ENCODE measurements at places on chromosomes 1 and 21.

- DNase-seq, result no peak
Observed at GRCh38 chr1:166952002-166952746, 23.2 kb downstream of the ILDR2 start.

DNA sequence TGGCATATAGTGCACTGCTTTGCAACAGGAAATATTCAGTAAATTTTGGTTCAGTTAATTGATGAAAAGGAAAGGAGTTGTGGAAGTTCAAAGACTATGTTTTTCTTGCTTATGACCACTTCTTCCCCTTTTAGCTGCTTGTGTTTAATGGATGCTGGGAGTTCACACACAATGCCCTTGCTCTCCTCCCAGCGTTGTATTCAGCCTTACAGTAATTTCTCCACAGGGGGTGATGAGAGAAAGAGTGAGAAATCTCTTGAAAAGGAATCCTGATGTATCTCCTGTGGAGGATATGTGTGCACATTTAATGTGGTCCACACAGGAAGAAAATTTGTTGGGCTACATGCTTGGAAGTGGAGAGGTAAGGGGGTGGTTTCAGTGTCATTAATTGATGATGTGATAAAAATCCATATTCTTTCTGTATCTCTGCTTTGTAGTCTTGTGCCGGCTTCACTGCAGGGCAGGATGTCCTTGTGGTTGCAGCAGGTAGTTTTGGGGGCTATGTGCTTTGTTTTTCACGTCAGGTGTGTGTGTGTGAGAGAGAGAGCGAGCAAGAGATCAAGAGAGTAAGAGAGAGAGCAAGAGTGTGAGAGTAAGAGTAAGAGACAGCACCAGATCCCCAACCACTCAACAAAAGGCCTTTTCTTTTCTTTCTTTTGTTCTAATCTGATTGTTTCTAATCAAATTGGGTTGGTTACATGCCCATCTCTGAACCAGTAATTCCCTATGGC lies 204.4 kb downstream of the RWDD3 start:
- DNase-seq, result no peak

- DNase-seq, result no peak
Observed at GRCh38 chr1:207298636-207299398, 22.7 kb upstream of the CD55 start.

DNA sequence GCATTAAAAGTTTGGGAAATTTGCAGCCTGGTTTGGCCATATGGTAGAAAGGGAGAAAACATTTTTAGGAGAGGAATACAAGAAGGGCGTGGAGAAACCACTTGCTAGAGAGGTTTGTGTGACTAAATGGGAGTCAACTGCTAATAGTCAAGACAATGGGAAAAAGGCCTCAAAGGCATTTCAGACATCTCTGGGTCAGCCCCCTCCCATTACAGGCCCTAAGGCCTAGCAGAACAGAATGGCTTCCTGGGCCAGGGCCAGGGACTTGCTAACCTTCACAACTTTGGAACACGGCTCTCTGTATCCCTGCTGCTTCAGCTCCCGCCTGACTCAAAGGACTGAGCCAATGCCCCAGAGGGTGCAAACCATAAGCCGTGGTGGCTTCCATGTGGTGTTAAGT lies 752.3 kb upstream of the ADAMTS5 start:
- DNase-seq, result no peak

GRCh38 chr1:61079898-61080336 lies 2.4 kb upstream of the NFIA start:
- peak; percentile 92 for DNase-seq

DNA sequence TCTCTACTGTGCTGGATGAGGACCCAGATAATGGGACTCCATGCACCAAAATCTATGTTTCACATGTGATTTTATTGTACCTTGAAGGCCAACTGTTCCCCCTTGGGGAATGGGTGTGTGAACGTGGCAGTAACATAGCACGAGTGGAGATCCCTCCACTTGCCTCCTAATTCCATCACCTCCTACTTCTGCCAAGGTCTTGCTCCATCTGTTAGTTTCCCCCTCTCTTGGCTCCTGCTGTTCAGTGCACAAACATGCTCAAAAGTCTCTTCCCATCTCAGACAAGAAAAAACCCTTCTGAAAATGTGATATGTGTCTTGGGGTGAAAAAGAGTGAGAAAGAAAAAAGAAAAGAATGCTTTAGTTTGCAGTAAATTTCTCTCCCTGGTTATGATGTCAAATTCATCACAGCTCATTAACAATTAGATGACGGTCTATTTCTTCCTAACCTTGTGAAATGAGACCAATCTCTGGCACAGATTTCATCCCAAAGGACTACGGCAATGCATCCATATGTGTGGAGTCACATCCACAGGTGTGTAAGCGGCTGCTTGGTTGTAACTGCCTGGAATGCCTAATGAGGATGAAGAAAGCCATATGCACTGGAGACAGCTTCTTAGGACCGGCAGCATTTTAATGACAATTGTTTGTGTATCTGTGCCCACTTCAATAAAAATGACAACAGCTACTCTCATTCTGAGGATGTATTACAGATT lies 79.3 kb upstream of the DIRAS3 start:
- no peak for DNase-seq

DNA sequence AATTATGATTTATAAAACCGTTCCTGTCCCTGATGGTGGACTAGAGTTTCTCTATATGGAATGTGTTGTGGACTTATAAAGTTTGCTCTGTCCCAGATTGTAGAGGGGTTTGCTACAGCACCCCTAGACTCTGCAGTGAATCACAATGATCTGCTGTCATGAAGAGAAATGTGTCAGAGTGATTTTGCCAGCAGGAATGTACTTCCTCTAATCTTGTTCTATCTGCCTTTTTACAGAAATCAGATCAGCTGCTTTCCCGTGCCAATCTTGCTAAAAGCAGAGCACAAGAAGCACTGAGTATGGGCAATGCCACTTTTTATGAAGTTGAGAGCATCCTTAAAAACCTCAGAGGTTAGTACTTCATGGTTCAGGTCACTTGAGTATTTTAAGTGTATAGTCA lies 52.0 kb downstream of the LAMC2 start:
- no peak for DNase-seq

GRCh38 chr1:55181666-55182065 lies 33.5 kb downstream of the USP24 start:
- no peak for DNase-seq

- DNase-seq, result no peak
Observed at GRCh38 chr1:153610811-153611301, 2.1 kb downstream of the S100A16 start.

DNA sequence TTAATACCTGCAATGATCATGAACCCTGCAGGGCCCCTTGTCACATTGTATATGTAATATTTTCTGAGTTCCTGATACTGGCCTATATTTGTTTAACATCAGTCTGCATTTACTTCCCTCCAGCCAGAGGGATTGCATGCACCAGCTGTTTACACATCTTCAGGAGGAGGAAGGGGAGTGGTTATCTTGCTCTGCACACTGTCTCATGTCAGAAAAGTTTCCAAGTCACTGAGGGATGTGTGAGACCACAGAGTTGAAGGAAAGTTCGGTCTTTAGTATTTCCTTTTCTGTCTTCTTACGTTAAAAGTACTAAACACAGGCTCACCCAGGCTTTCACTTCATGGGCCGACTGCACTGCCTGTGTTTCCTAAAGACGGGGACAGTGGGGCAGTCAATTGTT lies 574.1 kb downstream of the LMO4 start:
- DNase-seq, result peak; percentile 65

DNA sequence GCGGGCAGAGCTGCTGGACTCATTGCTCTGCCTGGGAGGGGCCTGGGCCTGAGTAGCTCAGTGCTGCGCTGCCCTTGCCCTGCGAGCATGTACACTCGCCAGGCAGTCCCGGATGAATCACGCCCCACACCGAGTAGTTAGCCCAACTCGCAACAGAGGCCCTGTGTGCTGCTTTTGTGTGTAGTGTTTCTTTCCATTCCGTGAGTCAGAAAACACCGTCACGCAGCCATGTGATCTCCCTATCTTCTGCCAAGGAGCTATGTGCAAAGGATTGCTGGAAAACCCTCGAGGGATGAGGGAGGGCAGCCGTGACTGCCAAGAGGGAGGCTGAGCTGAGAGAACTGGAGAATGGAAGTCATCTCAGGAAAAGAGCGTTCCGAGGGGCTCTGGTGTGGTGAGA lies 37.3 kb downstream of the NENF start:
- no peak for DNase-seq

GRCh38 chr1:109993885-109994284 lies 9.3 kb downstream of the AHCYL1 start:
- no peak for DNase-seq

GRCh38 chr1:4362314-4363044 lies 291.9 kb upstream of the AJAP1 start:
- DNase-seq, result no peak

- DNase-seq, result no peak
Observed at GRCh38 chr1:226017070-226017469, 17.9 kb upstream of the SDE2 start.

DNA sequence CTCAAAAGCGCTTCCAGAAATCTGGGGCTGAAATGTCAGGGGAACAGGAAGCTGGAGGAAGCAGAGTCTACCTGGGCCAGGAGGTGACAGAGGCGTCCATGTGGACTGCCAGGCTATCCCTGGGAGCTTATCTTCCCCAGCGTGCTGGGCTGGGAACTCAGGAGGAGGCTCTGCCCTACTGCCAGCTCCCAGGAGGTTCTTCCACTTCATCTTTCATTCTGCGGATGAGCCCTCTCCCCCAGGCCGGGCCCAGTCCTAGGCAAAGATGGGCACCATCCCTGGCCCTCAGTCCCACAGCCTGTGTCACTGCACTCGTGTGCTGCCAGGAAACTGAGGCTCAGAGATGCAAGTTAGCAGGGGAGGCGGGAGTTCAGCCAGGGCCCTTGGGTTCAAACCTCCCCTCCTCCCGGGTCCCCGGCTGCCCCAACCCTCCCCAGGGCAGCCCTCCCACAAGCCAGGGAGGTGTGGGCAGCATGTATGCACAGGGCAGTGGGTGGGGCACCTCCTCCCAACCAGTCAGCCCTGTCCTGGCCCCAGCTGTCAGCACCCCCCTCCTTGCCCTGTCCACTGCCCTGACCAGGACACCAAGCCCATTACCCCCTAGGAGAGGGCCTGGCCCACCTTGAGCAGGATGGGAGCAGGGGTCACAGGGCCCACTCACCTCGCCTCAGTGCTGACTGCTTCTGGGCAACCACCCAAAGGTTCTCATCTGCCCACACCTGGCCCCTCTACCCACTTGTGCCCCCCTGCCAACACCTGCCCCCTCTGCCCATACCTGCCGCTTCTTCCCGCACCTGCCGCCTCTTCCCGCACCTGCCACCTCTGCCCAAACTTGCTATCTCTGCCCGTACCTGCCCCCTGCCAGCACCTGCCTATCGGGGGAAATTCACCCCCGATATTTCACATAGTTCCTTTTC lies 226.0 kb downstream of the NPHP4 start:
- DNase-seq, result no peak

DNA sequence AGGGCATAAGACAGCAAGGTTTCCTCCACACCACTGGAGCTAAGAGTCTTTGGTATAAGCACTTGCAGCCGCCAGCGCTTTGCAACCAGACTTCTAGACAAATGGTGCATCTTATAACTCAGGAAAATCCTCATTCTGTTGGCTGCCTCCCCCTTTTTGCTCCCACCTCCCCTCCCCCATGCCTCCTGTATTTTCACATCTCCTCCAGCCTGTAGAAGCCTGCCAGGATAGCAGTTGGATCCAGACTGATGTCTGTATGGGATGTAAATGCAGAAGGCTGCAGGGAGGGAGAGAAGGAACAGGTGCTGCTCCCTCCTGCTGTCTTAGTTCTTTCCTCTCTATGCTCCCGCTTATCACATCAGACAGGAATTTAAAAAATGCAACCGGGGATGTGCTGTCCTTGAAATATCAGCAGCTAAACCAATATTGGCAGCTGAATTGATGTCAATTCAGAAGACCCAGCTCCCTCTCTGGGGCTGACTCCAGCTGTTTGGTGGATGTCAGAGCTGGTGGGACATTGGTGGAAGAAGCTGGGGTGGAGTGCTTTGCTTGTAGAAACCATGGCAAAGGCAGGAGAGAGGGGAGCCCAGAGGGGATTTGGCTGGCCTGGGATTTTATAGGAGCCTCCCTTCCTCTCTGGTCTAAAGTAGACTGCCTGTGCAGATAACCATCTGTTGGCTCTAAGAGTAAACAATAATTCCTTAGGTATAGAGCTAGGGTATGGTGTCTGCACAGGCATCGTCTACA lies 53.5 kb downstream of the NFASC start:
- DNase-seq, result no peak

DNA sequence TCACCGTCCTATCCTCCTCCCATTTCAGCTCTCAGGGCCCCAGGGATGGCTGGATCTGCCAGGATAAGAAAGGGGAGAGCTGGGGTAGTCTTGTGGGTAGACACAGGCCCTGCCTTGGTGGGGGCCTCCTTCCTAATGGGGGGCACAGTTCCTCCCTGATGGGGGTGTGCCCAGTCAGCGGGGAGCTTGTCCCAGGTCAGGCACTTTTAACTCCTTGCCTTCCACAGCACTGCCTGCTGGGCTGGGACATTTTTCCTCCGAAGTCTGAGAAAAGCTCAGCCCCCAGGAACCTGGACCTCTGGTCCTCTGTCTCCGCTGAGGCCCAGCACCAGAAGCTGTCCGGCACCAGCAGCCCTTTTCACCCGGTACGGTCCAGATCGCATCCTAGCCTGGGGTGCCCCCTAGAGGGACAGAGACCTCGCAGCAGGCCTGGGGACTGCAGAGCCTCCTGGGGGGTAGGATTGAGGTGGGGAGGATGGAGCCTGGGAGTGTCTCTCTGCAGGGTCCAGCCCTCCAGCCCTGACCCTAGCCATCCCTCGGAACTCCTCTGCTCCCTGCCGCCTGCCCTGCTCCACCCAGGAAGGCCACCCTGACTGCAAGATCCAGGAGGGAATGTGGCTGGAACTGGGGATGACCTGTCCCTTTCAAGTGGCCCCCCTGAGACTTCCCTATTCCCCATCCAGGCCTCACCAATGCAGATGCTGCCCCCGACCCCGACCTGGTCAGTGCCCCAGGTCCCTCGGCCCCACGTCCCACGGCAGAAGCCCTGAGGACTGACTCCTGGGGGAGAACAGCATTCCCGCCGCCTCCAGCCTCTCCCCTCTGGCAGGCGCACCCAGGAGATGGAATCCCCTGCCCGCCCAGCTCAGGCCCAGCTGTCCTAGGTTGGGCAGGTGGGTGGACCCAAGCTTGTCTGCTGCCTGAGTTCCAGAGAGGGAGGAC lies 12.0 kb downstream of the MIIP start:
- no peak for DNase-seq

DNA sequence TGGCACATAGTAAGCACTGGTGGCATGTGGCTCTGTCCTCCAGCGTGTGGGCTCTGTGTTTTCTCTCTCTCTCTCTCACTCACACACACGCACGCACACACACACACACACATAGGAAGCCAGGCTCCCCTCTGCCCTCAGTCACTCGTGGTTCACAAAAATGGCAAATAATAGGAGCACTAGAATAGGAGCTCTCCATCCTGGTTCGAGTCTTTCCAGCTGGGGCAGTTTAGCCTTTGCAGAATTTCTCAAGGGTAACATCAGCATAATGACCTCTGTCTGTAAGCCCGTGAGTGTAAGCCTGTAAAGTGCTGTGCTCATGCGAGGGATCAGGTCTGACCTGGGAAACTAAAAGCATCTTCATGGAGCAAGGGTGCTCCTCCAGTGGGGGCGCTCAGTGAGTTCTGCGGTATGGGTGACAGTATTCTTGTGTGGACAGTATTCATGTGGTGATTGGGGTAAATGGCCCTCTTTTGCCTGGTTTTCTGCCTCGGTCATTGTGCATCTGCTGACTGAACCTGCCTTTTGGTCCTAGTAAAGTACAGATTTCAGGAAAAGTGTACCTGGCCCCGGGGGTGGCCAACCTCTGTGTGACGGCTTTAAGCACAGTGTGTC lies 842 bp upstream of the ZC3H12A start:
- DNase-seq, result no peak

All from kidney (tissue), 22 donors.